ENCODE measurements at places on chromosomes 13 and 19.

- DNase-seq, result no peak
Measured at GRCh38 chr13:79128158-79128557, 277.9 kb downstream of the RBM26 start.

GRCh38 chr13:98479496-98480003 lies 97.4 kb downstream of the STK24 start:
- no peak for DNase-seq

GRCh38 chr19:39377373-39378362 lies 13.2 kb downstream of the PAF1 start:
- no peak for DNase-seq

- DNase-seq, result no peak
Measured at GRCh38 chr19:37513397-37513796, 6.7 kb downstream of the ZNF793 start.

DNA sequence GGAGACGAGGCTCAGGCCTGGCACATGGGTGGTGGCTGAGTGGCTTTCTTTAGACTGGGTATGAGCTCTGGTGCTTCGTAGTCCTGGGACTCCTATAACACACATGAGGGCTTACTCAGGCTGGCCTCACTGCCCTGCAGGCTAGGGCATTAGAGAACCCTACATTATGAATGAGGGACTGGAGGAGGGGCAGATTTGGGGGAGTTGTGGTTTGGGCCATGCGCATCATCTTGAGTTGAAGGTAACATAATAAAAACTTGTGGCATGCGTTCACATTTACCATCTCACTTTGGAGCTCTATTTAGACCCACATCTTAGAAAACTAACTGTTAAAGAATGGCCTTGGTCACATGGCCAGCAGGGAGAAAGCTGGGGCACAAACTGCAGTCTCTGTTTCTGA lies 54.2 kb downstream of the STARD13 start:
- DNase-seq, result no peak

GRCh38 chr13:45206340-45206739 lies 5.5 kb upstream of the KCTD4 start:
- no peak for DNase-seq

- no peak for DNase-seq
Measured at GRCh38 chr13:39226359-39226758, 188.1 kb downstream of the NHLRC3 start.

- DNase-seq, result peak; percentile 49
Measured at GRCh38 chr13:79084802-79085424, 321.1 kb downstream of the RBM26 start.

GRCh38 chr13:46475541-46475991 lies 77.4 kb upstream of the LRCH1 start:
- DNase-seq, result no peak

- DNase-seq, result no peak
Measured at GRCh38 chr19:33706631-33707030, 84.9 kb downstream of the CHST8 start.

- no peak for DNase-seq
Measured at GRCh38 chr19:47022140-47022536, 2.5 kb downstream of the NPAS1 start.

GRCh38 chr19:35013820-35014754 lies 14.0 kb downstream of the GRAMD1A start:
- DNase-seq, result no peak

GRCh38 chr13:34207872-34208271 lies 389.9 kb downstream of the RFC3 start:
- no peak for DNase-seq

DNA sequence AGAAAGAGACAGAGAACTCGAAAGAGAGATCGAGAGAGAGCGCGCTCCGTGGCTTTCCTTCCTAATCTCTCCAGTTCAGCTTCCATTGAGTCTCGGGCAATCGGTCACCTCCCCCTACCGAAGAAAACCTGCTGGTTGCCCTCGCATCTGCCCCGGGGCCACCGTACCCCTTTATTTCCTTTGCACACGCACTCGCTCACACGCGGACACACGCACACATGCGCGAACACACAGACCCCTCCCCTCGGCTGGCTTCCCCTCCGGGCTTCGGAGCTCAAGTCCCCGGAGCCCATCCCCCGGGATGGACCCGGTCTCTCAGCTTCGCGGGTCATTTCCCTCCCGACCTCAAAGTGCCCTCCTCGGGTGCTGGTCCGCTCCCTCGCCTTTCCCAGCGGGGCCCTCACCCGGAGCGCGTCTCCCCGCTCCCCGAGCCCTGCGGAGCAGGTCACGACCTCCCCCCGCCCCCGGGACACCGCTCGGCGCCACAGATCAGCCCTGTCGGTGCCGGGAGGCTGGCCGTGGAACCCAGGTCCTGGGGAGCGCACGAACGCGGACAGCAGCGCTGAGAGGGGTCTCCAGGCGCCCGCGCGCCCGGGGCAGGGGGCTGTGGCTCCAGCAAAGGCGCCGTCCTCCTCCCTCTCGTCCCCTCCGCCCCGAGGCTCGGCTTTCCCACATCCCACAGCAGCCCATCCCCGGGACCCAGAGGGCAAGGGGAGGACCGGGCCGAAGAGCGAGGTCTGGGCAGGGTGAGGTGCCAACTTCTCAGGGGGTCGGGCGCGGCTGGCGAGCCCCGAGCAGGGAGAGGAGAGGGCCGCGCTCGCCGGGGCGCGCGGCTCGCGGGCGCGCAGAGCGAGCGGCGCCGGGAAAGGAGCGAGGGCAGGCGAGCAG lies 1.8 kb downstream of the DACH1 start:
- DNase-seq, result no peak

DNA sequence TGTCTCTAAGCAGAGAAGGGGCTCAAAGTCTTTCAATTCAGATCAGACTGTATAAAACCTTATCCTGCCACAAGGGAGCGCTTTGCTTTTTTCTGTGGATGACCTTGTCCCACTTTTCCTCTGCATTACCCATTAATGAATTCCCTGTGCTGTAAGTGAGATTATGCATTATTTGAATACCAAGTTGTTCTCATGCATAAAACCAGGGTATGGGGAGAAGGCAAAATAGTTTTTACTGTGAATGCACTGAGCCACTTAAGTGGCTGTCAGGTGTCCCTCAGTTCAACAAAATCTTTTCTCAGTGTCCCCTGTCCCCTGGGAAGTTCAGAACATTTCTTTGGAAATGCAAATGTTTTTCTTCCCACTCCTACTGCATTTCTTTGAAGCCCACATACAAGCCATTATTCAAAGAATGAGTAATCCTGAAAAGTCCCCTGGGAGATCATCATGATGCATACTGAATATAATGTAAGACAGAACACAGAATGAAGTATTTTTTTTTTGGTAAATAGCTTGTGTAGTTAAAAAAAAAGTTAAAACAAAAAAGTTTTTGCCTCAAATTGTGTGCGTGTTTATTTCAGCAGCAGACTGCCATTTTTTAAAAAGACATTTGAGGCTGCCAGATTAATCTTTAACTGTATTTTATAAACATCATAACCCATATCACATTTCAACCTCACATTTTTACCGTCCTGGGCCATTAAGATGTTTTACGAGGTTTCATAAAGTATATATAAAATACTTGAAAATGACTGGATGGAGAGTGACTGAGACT lies 506.7 kb upstream of the PCDH9 start:
- no peak for DNase-seq

- DNase-seq, result no peak
Measured at GRCh38 chr13:95678967-95679366, 2.0 kb downstream of the DNAJC3 start.

GRCh38 chr13:23377983-23378632 lies 55.4 kb downstream of the SACS start:
- no peak for DNase-seq

- DNase-seq, result peak; percentile 23
Measured at GRCh38 chr13:107643615-107644014, 571.7 kb downstream of the LIG4 start.

DNA sequence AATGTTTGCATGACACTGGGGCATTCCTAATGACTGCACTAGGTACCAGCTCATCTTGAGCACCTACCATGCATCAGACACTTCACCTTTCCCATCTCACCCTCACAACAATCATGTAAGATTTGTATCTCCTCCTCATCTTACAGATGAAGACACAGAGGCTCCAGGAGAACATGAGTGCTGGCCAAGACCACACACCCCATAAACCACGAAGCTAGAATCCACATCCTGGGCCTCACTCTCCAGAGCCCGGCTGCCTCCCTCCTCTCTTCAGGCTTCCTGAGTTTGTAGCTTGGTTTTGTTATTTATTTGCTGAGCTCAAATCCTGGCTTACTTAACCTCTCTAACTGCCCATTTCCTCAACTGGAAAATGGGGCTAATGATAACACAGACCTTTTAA lies 25.9 kb downstream of the FAM216B start:
- DNase-seq, result no peak

- DNase-seq, result no peak
Measured at GRCh38 chr19:19427944-19428343, 22.5 kb downstream of the GATAD2A start.

GRCh38 chr13:109869312-109870237 lies 83.2 kb upstream of the IRS2 start:
- peak; percentile 72 for DNase-seq

- DNase-seq, result no peak
Measured at GRCh38 chr19:3167533-3168272, 10.9 kb upstream of the S1PR4 start.

GRCh38 chr13:75764926-75765310 lies 128.8 kb downstream of the LMO7 start:
- DNase-seq, result no peak

- DNase-seq, result no peak
Measured at GRCh38 chr13:40345654-40346372, 320.6 kb downstream of the FOXO1 start.

DNA sequence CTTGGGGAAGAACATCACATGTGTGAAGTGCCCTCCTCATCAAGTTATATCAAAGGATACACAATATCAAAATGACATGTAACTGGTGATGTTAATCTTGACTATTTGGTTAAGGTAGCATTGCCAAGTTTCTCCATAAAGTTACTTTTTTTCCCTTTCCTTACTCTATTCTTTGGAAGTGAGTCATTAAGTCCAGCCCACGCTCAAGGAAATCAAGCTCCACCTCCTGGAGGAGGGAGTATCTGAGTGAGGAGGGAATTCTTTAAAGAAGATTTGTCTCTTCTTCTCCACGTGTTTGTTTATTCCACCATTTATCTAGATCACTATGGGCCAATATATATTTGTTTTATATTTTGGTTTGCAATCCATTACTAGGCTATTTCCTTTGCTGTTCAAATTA lies 33.6 kb upstream of the FNDC3A start:
- no peak for DNase-seq

DNA sequence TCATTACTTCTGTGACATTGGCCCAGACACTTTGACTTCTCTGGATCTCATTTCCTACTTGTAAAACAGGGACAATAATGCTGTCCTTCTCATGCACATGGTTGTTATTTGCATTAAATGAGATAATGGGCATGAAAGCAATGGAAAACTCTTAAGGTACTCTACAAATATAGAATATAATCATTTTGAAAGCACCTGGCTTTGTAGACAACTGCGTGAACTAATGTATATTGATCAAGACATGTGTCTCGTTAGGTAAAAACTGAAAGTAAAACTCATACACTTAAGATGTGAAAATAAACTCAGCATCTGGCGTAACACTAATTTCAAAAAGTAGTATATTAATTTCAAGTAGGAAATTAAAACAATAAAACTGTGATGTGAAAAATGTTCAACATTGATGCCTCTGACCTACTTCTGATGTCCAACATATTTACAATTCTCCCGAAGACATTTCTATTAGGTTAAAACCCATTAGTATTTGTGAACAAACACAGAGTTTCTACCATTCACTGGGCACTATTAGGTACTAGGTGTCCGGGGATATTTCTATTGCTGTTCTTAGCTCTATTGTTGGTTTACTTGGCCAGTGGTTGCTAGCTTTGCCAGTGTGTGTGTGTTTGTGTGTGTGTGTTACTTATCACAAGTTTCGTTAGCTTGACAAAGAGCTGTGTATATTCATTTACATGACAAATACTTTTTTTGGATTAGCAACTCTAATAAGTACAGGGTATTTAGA lies 220.5 kb downstream of the KCNRG start:
- no peak for DNase-seq

DNA sequence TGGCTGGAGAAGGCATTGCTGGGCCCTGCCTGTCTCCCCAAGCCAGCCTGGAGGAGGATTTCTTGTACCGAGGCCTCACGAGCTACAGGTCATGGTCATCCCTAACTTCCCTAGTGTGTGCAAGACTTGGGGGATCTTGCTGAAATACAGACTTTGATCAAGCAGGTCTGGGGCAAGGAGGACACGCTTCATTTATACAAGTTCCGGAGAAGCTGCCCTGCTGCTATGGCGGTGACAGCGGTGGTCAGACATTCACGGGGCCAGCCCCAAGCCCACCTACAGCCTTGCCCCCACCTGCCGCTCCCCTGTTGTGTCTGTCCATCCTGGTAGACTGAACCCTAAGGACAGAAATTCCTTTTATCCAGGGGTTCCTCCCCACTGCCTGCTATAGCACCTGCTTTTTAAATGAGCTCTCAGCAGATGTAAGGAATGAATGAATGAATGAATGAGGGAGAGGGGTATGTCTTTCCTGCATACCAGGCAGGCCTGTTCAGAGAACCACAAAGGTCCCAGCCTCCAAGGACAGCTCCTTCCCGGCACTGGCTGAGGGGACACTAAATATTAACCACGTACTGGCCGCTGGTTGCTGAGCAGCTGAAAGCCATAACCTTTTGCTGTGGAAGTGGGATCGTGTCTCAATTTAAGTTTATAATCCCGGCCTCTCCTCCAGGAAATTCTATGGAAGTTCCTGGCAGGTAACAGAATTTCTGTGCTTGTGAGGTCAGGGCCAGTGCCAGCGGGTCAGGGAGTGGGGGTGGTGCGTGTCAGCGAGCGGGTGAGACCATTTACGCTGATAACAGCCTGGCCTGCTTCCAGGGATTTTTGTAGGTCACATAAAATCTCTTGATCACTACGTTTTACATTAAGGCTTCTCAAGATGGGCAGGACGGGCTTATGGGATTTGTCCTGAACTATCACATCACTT lies 27.1 kb downstream of the TSSK6 start:
- DNase-seq, result no peak

- no peak for DNase-seq
Measured at GRCh38 chr19:47821460-47822020, at the start of gene CRX. Gene CRX (plus strand): TSS chr19:47821937. CDS start chr19:47834444, 12,507 bp downstream.

DNA sequence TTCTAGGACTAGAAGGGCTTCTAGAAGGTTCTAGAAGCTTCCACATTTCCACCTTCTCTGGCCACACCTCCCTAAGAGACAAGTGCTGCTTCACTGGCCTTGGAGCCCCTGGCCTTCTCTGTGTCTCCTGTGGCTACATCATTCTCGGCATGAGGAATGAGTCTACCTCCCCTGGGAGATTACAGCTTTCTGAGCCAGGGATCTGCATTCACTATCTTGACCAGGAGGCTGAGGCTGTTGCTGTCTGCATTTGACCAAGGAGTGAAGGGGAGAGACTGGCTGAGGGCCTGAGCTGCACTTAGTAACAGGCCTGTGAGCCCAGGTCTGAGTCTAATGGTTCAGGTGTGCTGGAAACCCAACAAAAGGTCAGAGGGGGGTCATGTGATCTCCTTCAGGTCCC lies 5.3 kb downstream of the CPAMD8 start:
- DNase-seq, result no peak
